ENCODE measurements at places on chromosomes 5 and 9.
A peak's percentile ranks its signal among the peaks of the same experiment; 100 is the strongest.

GRCh38 chr5:149829954-149830353, 99.8 kb downstream of the PPARGC1B start:
- no peak for DNase-seq

DNA sequence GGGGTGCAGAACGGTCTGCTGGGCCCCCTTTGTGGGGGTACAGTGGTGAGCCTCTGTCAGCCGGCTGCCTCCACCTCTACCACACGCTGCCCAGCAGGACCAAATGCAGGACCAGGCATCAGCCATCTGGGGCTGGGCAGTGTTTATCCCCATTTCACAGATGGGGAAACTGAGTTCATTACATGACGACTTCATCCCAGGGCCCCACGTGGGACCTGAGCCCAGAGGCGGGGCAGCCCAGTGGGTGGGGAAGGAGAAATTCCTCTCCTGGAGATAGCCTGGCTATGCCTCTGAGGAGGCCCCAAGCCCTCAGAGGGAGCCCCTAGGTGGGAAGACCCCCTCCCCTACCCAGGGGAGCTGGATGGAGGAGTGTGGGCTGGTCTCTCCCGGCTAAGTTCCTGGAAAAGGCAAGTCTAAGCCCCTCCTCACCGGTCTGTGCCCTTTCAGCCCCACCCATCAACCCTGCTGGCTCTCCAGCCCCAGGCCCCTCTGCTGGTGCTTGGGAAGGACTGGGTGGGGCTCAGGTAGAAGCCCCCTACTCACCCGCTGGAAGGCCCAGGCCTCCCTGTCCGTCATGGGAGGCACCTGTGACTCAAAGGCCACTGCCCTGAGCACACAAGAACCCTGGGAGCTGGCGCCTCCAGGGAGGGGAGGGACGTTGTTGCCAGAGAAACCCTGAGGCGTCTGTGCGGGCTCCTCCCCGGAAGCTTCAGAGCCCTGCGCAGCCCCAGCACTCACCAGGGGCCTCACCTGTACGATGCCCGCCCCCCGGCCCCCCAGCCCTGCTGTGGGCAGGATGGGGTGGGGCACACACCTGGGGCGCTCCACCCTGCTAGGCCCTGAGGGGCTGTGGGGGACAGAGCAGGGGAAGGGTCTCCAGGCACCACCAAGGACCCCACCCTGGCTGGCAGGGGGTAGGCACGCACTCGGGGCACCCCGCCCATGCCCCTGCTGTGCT, 7.4 kb upstream of the CCDC187 start:
- DNase-seq = no peak

GRCh38 chr5:91528831-91529230, 145.7 kb upstream of the ARRDC3 start:
- DNase-seq = no peak

GRCh38 chr5:68173007-68173406, 42.5 kb upstream of the PIK3R1 start:
- DNase-seq = no peak

- DNase-seq = peak; percentile 61
Observed at GRCh38 chr9:99249619-99250018, 27.5 kb downstream of the SEC61B start.

- no peak for DNase-seq
Observed at GRCh38 chr5:95768731-95769130, 37.6 kb downstream of the RHOBTB3 start.

Measured in activated T-cell treated with anti-CD3 and anti-CD28 coated beads, Interleukin-2, amount 50 U/mL, for 72 hours (primary cell).